T follicular helper cell (primary cell): ENCODE measurements at places on chromosomes 7 and 10.
A peak's percentile ranks its signal among the peaks of the same experiment; 100 is the strongest.

DNA sequence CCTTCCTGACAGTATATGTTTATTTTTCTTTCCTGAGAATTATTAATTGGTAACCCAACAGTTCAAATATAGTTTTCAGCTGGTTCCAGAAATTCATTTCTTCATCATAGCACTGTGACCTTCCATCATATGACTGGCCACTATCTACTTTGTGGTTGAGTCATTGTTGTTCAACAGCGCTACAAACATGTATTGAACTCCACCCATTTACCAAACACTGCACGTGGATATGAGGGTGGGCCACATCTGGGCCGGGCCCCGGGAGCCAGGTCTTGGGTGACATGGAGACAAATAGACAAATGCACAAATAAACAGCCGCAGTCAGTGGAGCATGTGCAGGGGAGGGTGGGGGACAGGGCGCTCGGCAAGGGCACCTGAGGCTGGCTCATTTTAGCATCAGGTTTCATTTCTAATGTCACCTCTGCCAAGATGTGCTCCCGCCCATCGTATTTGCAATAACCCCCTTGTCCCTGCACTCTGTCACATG is 24.0 kb upstream of the EEPD1 start:
- no peak for DNase-seq

DNA sequence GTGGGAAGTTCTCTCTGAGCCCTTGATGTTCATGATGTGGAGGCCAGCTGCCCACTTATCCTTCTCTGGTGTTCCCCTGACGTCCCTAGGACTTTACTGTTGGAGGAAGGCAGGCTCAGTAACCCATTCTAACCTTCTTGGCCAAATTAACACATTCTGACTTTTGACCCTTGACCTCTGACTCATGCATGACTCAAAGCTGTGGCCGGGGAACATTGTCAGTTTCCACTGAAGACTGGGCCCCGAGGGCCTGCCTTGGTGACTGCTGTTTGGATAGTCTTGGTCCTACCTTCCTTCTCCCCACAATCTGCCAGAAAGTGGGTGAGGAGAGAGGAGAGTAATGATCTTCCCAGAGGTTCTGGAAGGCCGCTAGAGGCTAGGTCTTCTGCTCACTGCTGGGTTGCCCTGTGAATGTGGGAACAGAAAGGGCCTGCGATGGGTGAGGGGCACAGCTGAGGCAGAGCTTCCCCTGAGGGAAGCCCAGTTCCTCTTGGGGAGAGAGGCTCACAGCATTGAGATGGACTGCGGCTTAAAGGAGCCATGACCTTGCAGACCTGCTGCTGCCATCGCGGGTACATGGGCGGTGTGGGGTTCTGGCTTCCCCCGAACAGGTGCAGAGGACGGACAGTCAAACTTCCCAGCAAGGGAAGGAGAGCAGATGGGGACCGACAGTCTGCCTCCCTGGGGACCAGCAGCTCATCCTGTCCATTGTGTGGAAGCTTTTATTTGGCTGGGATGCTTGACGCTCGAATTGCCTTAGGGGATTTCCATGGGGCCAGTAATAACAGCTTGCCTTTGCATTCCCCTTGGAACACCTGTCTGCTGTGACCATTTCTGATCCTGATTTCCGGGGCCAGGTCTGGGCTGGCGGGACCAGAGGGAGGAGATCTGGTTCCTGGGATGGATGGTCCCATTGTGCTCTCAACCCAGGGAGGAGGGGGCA is 43.8 kb downstream of the ADAMTS14 start:
- DNase-seq: no peak

DNA sequence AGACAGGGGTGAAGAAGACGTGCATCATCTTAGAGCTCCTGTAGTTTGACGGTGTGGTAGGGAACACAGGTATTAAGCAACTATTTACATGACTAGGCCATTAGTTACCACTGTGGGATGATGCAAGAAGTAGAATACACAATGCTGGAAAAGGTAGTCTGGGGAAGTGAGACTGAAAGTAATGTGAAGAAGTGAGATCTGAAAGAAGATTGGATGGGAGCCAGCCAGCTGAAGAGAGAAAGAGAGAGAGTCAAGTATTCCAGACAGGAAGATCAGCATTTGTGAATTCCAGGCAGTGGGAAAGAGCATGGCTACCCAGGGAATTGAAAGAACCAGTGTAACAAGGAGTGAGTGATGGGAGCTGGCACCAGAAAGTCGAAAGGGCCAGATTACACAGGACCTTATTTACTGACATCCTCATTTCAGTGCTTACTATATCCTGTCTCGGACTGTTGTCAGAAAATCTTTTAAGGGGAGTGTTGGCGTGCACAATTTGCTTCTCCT is 4.0 kb upstream of the CFAP58 start:
- no peak for DNase-seq

GRCh38 chr7:152760854-152761748 is 1.5 kb downstream of the ACTR3B start:
- no peak for DNase-seq

- DNase-seq: no peak
Measured at GRCh38 chr7:142790056-142790455, 19.3 kb downstream of the PRSS2 start.

- DNase-seq: peak; percentile 74
Measured at GRCh38 chr7:100130608-100131453, 4.1 kb downstream of the MBLAC1 start.

- no peak for DNase-seq
Measured at GRCh38 chr7:118420888-118421287, 196.4 kb downstream of the ANKRD7 start.

GRCh38 chr10:4822208-4822607 is 3.8 kb upstream of the AKR1E2 start:
- no peak for DNase-seq

- no peak for DNase-seq
Measured at GRCh38 chr7:45720989-45721388, 146.8 kb downstream of the ADCY1 start.

DNA sequence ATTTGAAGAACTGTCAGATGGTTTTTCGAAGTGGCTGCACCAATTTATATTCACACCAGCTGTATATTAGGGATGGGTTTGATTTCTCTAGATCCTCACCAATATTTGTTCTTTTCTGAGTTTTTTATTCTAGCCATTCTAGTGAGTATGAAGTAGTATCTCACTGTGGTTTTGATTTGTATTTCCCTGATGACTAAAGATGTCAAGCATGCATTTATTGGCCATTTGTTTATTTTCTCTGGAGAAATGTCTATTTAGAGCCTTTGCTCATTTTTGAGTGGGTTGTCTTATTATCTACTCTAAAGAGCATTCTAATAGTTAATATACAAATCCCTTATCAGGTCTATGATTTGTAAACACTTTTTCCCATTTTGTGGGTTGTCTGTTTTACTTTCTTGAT is 123.9 kb downstream of the PCLO start:
- no peak for DNase-seq

DNA sequence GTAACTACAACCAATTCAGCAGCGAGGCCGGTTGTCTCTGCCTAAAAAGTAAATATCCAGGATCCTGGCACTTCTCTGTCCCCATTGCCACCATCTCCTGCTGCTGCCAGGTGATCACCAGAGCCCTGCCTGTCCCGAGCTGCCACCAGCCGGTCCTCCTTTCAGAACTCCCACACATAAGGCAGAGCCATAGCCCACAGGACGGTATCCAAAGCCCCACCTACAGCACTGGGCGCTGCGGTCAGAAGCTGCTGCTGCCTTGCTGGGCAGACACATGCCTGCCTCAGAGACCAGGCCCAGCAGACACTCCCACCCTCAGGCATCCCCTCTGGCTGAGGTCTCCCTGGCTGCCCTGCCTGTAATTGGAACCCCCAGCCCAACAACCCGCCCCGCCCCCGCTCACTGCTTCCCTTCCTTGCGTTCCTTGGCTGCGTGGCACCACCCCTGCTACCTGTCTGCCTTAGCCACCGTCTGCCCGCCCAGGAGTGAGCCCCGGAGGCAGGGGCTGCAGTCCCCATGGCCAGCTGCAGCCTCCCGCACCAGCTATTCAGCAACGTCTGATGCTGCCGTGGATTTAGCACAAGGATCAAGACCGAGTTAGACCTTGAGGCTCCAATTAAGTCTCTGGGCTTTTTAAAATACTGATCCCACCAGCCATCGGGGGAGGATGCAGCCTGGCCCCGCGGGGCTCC is 100.7 kb downstream of the CYTH3 start:
- no peak for DNase-seq

GRCh38 chr7:117630907-117631564 is 151.2 kb downstream of the CFTR start:
- no peak for DNase-seq

DNA sequence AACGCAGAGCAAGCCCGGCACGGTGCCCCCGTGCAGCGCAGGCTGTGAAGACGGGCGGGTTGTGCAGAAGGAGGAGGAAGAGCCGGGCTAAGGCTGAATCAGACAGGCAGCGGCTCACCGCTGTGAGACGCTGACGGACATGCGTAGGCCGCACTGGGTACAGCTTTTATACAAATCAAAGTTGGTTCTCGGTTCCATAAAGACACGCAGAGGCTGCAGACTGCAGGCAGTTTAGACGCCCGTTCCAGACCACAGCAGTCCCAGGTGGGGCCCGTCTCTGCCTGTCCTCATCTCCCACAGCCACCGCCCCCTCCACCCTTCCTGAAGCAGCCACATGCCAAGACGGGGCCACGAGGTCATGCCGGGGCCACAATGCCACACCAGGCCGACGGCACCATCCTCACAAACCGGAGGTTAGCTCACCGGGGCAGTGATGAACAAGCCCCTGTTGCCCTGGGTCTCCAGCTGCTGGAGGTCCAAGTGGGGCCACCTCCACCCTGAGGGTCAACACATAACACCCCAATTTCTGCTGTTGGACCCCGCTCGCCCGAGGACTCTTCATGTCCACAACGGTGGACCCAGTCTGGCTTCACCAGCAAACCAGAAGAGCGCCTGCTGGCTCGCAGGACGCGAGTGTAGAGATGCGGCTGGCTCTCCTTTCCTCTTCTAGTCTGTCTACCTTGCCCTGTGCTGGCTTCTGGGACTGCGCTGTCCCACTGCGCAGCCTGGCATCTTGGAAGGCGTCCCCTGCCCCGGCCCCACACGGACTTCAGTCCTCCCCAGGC is 227.2 kb downstream of the ELFN1 start:
- no peak for DNase-seq

DNA sequence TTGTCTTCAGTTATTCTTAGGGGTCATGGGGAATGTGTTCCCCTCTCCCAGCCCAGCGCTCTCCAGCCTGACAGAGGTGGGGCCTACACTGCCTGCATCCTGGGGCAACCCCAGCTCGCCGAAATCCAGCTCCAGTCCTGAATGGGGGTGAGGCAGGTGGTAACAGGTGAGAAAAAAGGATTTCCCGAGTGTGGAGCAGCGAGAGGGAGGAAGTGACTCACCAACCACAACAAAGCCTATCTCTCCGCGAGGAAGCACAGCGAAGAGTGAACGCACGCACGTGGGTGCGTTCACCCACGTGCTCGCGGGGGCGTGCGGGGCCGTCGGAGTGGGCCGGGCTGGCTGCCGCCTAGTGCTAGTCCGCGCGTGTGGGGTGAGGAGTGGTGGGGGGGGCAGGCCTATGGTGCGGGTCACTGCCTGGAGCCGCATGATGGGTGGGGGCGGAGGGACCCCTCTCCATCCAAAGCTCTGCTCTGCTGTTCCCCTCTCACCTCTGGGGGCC is 855 bp upstream of the PALD1 start:
- peak; percentile 72 for DNase-seq

DNA sequence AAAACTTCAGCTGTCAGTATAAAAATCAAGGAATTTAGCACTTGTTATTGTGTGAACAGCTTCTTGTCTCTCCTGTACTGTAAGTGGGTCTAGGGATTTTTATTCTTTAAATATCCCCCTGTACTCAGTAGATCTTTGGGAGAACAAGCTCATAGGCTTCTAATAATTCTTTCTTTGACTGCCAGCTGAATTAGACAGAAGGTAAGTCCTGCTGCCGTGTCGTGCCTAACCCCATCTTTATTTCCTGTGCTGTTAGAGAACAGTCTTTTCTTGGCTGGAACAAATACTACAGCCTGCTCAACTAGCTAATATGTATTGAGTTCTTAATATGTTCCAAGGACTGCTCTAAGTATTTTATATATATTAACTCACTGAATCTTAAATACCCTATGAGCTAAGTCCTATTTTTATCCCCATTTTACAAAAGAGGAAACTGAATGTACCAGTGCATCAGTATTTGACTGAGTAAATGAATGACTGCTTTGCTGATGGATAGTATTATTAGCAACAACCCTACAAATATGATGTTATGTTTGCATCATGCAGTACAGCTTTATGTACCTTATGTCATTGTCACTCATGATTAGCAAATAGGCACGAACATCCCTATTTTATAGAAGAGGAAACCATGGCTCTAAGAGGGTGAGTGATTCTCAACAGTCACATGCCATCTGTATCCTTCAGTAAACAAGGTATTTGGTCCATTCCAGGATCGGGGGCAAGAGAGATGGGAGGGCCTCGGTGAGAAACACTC is 5.5 kb upstream of the DUSP5 start:
- no peak for DNase-seq

DNA sequence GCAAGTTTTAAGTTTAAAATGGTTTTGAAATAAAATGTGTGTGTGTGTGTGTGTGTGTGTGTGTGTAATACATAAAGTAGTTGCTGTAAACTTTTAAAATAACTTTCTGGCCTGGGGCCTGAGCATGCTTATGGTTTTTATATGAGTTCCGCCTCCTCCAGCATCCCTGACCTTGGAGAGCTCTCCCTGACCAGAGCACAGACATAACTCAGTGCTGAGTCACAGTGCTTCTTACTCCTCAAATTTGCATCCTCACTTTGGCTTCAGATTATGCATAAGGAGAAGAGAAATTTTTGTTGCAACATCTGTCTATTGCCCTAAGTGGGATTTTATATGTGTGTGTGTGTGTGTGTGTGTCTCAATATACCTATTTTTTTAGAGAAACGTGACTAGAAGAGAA is 200.8 kb downstream of the ELMO1 start:
- no peak for DNase-seq

GRCh38 chr7:51303142-51303525 is 13.5 kb downstream of the COBL start:
- no peak for DNase-seq

DNA sequence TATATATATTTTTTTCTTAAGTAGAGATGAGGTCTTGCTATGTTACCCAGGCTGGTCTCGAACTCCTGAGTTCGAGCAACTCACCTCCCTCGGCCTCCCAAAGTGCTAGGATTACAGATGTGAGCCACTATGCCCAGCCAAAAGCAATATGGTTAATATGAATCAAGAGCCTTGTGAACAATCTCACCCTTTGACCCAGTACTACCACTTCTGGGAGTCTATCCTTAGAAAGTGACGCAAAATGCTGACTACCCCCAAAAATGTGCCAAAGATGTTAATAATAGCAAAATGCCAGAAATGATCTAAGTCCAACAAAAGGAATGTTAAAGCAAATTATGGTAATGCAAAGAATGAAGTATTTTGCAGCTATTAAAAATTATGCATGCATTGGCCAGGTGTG is 44.3 kb downstream of the HOXA1 start:
- DNase-seq: no peak

- no peak for DNase-seq
Measured at GRCh38 chr10:11381023-11381422, 230.4 kb downstream of the USP6NL start.

GRCh38 chr7:91198371-91198770 is 65.9 kb upstream of the FZD1 start:
- DNase-seq: no peak

- DNase-seq: no peak
Measured at GRCh38 chr7:29156907-29157452, 10.6 kb upstream of the CPVL start.

- no peak for DNase-seq
Measured at GRCh38 chr7:151566897-151567320, 47.2 kb upstream of the RHEB start.

- no peak for DNase-seq
Measured at GRCh38 chr10:70566515-70567290, 35.8 kb downstream of the PRF1 start.

GRCh38 chr7:114885836-114886235 is 36.1 kb upstream of the MDFIC start:
- DNase-seq: no peak

- DNase-seq: no peak
Measured at GRCh38 chr10:59880019-59880717, 26.2 kb downstream of the CCDC6 start.
